ENCODE measurements at places on chromosomes 3 and 15. TPM values are rescaled to one million over a fixed set of nuclear protein-coding genes. Genes with fewer than 3 reads are reported as not detected.
A peak's percentile ranks its signal among the peaks of the same experiment; 100 is the strongest.

GRCh38 chr15:51349156-51349844, 7.8 kb downstream of the GLDN start:
- H3K4me3 ChIP-seq = no peak overlapping the region
- H3K36me3 ChIP-seq = no peaks in the 10 kb centered on the region
- H3K27me3 ChIP-seq = peaks cover 16% of the 10 kb centered on the region
- H3K27ac ChIP-seq = no peak overlapping the region
- no peak for DNase-seq
- H3K4me1 ChIP-seq = no peaks in the 10 kb centered on the region

TNNC1 gene
- total RNA-seq = 7.8 TPM

- no peak overlapping the region for H3K27ac ChIP-seq
- no peaks in the 10 kb centered on the region for H3K4me1 ChIP-seq
- no peaks in the 10 kb centered on the region for H3K36me3 ChIP-seq
- H3K27me3 ChIP-seq = no peaks in the 10 kb centered on the region
- H3K4me3 ChIP-seq = no peak overlapping the region
- no peak for DNase-seq
Measured at GRCh38 chr15:75770131-75770530, 57.5 kb upstream of the CSPG4 start.

SMCO1 gene
- total RNA-seq = not detected

DNA sequence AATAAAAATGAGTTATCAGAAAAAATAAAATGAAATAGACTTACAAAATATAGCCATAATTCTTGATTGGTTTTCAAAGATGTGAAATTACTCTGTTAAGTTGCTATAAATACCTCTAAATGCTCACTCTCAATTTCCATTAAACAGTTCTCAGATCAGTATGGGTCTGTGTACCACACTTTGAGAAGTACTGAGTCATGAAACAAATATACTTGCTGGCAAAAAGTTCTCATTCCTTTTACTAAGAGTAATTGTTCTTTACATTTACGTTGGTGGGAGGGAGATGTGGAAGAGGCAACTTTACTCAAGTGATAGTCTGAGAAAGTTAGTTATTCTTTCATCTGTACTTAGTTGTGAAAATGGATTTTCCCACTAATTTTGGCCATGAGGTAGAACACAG, 96.3 kb downstream of the ZNF385D start:
- H3K27me3 ChIP-seq = no peaks in the 10 kb centered on the region
- no peak overlapping the region for H3K4me3 ChIP-seq
- no peak overlapping the region for H3K27ac ChIP-seq
- no peaks in the 10 kb centered on the region for H3K36me3 ChIP-seq
- no peaks in the 10 kb centered on the region for H3K4me1 ChIP-seq
- no peak for DNase-seq

DNA sequence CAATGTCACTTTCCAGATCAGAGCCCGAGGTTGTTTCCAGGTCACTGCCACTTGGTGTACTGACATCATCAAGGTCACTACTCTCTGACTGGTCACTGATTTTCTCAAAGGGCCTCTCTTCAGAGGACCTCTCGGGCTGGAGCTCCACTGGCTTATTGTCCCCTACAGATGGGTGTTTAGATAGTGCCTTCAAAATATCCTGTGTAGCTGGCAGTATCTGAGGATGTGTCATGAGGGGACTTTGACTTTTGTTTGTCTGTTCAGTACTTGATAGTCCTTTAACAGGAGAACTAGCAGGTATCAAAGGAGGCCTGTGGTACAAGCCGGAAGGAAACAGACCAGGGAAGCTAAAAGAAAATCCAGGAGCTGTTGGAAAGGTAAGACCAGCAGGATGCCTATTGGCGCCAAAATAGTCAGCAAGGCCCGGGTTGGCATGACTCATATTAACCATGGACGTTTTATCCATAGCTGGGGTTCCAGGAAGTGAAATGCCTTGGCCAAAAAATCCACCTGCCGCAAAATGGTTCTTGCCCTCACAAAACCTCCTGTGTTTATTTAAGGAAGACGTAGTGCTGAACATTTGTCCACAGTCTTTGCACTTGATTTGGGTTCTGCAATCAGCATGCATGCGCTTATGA, 547.3 kb downstream of the MECOM start:
- no peaks in the 10 kb centered on the region for H3K36me3 ChIP-seq
- no peak overlapping the region for H3K4me3 ChIP-seq
- peaks cover 3% of the 10 kb centered on the region for H3K27me3 ChIP-seq
- DNase-seq = no peak

DNA sequence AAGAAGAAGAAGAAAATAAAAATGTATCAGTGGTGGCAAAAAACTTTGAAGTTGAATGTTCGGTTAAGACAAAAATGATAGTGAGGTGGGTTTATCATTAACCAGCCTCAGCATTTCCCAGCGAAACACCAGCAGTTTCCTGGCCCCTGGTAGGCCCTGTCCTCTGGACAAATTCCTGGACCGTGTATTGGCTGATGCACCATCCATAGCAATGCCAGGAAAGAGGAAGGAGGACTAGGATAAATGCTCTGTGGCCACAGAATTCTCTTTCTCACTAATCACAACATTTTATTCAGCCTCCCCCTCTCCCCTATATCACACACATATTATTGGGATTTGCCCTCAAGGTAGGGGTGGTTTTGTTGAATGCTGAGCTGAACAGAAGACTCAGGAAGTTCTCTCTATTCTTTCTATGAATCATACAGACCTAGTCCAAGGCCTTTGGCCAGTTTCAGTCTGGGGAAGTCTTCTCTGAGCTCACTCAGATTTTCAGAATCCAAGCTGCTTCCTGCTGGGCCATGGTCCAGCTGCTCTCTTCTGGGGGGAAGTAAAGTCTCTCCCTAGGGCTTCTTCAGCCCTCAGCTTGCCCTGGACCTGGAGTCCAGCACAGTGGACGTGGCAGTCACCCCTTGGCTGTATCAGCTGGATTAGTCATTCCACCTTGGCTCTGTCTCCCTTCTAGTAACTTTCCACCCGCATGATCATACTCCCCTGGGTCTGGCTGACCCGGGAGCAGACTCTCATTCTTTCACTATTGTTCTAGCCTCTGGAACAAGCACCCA, 27.6 kb downstream of the SLC28A1 start:
- no peaks in the 10 kb centered on the region for H3K36me3 ChIP-seq
- peaks cover 2% of the 10 kb centered on the region for H3K27me3 ChIP-seq
- no peak overlapping the region for H3K27ac ChIP-seq
- no peak for DNase-seq
- H3K4me3 ChIP-seq = no peak overlapping the region

- H3K27ac ChIP-seq = no peak overlapping the region
- no peaks in the 10 kb centered on the region for H3K36me3 ChIP-seq
- no peak for DNase-seq
- H3K4me3 ChIP-seq = no peak overlapping the region
Measured at GRCh38 chr3:133757701-133758567, 11.7 kb downstream of the TF start.

FGD5 gene
- not detected for total RNA-seq

TTLL13 gene
- 0.71 TPM for total RNA-seq

DNA sequence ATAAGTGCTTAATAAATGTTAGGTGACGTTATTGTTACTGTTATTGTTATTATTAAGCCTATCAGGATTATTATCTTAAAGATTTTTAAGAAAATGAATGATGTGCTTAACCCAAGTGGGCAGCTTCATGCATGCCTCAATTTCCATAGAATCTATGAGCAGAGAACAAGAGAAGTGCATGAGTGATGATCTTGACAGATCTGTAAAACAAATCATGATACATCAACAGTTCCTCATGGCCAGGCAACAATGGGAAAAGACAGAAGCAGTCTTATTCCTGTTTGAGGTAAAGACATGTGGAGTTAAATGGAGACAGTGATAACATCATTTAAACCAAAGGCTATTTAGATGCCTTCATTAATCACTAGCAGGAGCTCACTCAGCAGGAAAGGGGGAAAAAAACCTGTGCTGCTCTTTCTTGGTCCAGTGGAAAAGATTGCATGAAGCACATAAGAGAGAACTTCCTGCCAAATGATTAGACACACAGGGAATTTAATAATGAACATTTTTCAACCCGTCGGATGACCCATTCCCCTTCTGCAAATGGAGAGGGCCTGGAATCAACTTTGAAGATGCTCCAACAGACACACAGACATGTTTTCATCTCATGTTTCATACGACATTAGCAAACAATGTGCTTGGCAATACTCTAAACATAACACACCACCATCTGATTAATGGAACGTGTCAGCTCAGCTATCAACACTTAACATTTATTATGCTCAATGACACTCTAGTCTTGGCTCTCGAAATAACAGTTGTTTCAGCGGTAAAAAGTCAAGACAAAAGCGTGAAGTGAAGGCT, 212.2 kb upstream of the LRRN1 start:
- H3K4me1 ChIP-seq = peaks cover 2% of the 10 kb centered on the region
- H3K27me3 ChIP-seq = no peaks in the 10 kb centered on the region
- H3K27ac ChIP-seq = no peak overlapping the region
- H3K36me3 ChIP-seq = no peaks in the 10 kb centered on the region
- no peak overlapping the region for H3K4me3 ChIP-seq

GRCh38 chr15:71698030-71698429, 112.3 kb upstream of the NR2E3 start:
- H3K27me3 ChIP-seq = peaks cover 44% of the 10 kb centered on the region
- H3K27ac ChIP-seq = no peak overlapping the region
- DNase-seq = no peak

DNA sequence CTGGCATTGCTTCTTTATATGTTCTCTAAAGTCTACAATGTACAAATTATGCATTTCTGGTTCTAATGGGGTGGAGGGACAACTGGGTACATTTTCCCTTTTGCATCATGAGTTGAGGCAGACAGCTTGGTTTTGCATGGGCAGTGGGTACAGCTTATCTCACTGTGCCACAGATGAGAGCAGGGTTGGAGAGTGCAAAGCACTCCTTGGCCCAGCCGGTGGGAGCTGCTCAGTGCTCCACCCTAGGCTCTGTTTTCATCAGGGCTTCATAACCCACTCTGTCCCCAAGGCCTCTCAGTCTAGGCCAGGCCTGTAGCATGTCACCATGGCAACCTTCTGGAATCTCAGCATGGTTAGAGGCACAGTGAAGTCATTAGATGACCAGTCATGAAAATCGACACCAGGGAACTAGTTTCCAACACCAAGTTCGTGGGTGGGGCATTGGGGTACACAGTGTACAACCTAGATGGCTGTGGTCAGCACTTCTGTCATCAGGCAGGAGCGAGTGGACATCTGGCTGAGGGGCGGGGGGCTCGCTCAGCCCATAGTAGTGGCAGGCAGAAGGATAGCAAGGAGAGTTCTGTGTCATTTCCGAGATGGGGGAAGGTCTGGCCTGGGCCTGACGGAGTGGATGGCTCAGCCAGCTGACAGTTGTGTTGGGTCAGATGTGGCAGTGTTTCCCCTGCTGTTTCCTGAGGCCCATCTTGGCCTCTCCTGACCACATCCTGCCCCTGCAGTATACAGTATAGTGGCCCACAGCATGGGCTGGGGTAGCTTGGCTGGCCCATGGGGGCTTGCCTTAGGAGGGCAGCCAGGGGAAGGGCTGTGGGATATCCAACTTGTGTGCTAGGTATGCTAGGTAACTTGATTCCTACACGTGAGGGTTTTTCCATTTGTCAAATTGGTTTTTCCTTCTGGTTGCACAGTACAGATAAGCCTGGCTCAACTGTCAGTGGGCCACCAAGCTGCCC, 75.7 kb upstream of the PRR23C start:
- H3K4me3 ChIP-seq = no peak overlapping the region
- H3K4me1 ChIP-seq = no peaks in the 10 kb centered on the region
- no peak overlapping the region for H3K27ac ChIP-seq

DNA sequence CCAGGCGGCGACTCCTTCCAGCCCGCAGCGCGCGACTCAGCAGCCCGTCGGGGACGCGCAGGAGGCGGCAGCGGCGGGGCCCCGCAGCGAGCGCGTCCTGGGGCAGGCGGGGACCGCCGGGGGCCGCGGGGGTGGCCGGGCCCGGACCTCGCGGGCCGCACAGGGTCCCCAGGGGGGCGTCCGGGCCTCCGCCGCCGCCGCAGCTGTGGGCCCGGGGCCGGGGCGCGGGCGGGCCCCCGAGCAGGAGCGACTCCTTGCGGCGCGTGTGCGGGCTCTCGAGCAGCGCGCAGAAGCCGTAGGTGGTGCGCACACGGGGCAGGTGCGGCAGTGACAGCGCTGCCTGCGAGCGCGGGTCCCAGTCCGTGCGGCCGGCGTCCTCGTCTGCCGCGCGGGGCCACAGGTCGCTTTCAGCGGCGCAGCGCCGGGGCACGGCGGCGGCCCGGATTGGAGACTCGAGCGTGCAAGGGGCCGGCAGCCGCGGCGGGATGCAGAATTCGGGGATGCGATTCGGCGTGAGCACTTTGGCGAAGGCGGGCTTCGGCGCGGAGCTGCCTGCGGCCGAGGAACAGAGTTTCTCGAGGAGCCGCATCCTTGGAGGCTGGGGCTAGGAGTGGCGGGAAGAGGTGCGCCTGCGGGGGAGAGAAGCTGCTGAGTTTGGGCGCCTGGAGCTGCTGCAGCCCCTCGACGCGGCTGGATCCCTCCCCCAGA, 535 bp downstream of the C2CD4B start:
- H3K36me3 ChIP-seq = no peaks in the 10 kb centered on the region
- DNase-seq = no peak
- peaks cover 17% of the 10 kb centered on the region for H3K4me1 ChIP-seq
- no peak overlapping the region for H3K27ac ChIP-seq
- peaks cover 66% of the 10 kb centered on the region for H3K27me3 ChIP-seq
- H3K4me3 ChIP-seq = peak overlapping the region; percentile 38

DNA sequence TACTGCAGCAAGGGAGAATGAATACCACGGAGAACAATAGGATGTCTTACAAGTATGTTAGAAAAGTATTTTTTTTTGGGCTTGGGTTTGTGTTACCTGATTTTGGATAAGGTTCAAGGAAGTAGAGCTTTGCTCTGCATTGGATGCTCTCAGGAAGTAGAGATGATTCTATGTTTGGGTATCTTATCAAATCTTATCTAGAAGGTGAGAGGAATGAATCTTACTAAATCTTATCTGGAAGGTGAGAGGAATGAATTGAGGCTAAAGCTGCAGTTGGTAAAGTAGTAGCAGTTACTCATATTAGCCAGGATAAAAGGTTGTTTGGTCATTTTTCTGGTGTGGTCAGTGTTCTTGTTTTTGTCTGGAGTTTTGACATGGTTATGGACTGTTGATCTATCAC, 17.4 kb downstream of the TFG start:
- H3K27me3 ChIP-seq = no peaks in the 10 kb centered on the region
- H3K4me3 ChIP-seq = no peak overlapping the region
- DNase-seq = no peak
- peaks cover 15% of the 10 kb centered on the region for H3K4me1 ChIP-seq

BCHE gene
- not detected for total RNA-seq

GRCh38 chr15:72306211-72306785, 13.7 kb downstream of the CELF6 start:
- H3K27ac ChIP-seq = peak overlapping the region; percentile 65
- no peak overlapping the region for H3K4me3 ChIP-seq
- no peaks in the 10 kb centered on the region for H3K36me3 ChIP-seq
- peaks cover 5% of the 10 kb centered on the region for H3K4me1 ChIP-seq
- H3K27me3 ChIP-seq = no peaks in the 10 kb centered on the region

POPDC2 gene
- total RNA-seq = 4.6 TPM

Data from naive thymus-derived CD8-positive, alpha-beta T cell (primary cell).